ENCODE measurements at places on chromosomes 2 and 18. TPM values are rescaled to one million over a fixed set of nuclear protein-coding genes. Genes with fewer than 3 reads are reported as not detected.

Gene SULT1C2
- 16.3 TPM for total RNA-seq

Gene ZSWIM2
- not detected for total RNA-seq

DNA sequence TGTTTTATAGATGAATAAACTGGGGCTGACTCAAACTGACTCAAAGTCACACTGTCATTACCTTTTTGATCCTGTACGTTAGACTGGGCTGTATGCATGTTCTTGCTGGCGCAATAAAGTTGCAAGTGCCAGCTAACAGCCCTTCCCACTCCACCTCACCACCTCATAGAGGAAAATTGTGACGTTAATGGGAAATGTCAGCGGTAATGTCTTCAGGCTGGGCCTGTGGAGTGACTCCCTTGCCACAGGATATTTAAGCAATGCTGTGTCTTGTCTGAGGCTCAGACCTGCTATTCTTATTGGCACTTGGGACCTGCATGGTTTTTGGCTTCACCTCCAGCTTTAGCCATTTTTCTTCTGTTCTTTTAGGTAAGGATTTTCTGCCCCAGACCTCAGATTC is 25.2 kb upstream of the CASP10 start:
- no peak overlapping the region for H3K4me3 ChIP-seq
- peak overlapping the region; percentile 93 for H3K27ac ChIP-seq
- peaks cover 11% of the 10 kb centered on the region for H3K4me1 ChIP-seq
- peaks cover 8% of the 10 kb centered on the region for H3K36me3 ChIP-seq

- H3K27me3 ChIP-seq, result peaks cover 7% of the 10 kb centered on the region
- no peak overlapping the region for H3K27ac ChIP-seq
- no peaks in the 10 kb centered on the region for H3K36me3 ChIP-seq
- peaks cover 2% of the 10 kb centered on the region for H3K4me1 ChIP-seq
- no peak for DNase-seq
- no peak overlapping the region for H3K4me3 ChIP-seq
Measured at GRCh38 chr18:25662272-25662671, 310.3 kb upstream of the ZNF521 start.

GRCh38 chr2:217463402-217464075 is 539.3 kb downstream of the TNS1 start:
- H3K36me3 ChIP-seq, result no peaks in the 10 kb centered on the region
- H3K4me3 ChIP-seq, result no peak overlapping the region
- no peaks in the 10 kb centered on the region for H3K27me3 ChIP-seq
- DNase-seq, result no peak
- H3K27ac ChIP-seq, result no peak overlapping the region

Gene NEURL3
- total RNA-seq, result 0.78 TPM

- peaks cover 4% of the 10 kb centered on the region for H3K27me3 ChIP-seq
- no peak overlapping the region for H3K4me3 ChIP-seq
- DNase-seq, result no peak
- peaks cover 12% of the 10 kb centered on the region for H3K4me1 ChIP-seq
- H3K27ac ChIP-seq, result no peak overlapping the region
Measured at GRCh38 chr18:23145621-23146020, 10.3 kb downstream of the CABLES1 start.

GRCh38 chr2:210548878-210549384 is 7.5 kb upstream of the CPS1 start:
- no peak overlapping the region for H3K4me3 ChIP-seq
- no peaks in the 10 kb centered on the region for H3K36me3 ChIP-seq
- H3K27ac ChIP-seq, result no peak overlapping the region
- H3K4me1 ChIP-seq, result peaks cover 10% of the 10 kb centered on the region
- no peak for DNase-seq
